ENCODE measurements at places on chromosomes 6 and 20.

GRCh38 chr6:110476046-110476849 is at the start of gene SLC22A16:
SLC22A16 (minus strand) TSS chr6:110476613; CDS start chr6:110476574, 39 bp downstream.
- DNase-seq: no peak

- DNase-seq: no peak
Observed at GRCh38 chr6:47672816-47673215, 25.6 kb upstream of the ADGRF4 start.

GRCh38 chr6:85672050-85672449 is 29.4 kb upstream of the SYNCRIP start:
- no peak for DNase-seq

DNA sequence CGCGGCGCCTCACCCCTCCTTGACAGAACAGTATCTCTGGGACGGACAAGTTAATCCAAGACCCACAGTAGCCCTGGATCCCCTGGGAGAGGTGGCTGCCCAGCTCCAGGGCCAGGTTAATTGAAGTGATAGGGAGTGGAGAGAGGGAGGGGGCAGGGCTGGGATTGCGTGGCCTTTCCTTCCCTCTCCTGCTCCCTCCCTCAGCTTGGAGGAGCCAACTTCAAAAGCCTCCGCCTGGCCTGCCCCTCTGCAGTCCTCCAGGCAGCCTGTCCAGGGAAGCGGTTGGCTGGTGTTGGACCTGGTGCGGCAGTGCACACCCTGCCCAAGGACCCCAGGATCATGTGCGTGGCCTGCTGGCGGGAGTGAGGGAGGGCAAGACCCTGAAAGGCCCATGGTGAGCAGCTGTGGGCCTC is at the start of gene C20orf204:
Gene C20orf204 (plus strand): TSS at position 250 of the 413 bp plus-strand sequence. CDS start 142 bp downstream, at position 392.
- no peak for DNase-seq

DNA sequence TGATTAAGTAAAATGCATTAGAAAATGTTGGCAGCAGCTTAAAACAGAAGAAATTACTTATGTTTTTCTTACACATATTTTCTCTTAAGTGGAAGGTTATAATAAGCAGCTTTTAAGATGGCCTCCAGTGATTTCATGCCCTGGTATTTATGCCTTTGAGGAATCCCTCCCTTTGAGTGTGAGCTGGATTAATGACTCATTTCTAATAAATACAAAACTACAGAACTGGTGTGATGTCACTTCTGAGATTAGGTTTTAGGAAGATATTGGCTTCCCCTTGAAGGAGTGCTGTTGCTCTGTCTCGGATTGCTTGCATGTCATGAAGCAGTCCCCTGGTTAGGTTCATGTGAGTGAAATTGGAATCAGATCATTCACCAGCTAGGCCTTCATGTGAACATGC is 143.2 kb upstream of the EPHA7 start:
- DNase-seq: no peak

- no peak for DNase-seq
Observed at GRCh38 chr6:18317850-18318249, 53.5 kb upstream of the DEK start.

- DNase-seq: no peak
Observed at GRCh38 chr20:9218531-9218961, 149.7 kb downstream of the PLCB4 start.
